ENCODE measurements at places on chromosomes 3 and 15. TPM values are rescaled to one million over a fixed set of nuclear protein-coding genes. Genes with fewer than 3 reads are reported as not detected.

GRCh38 chr3:45964139-45964538 lies 20.9 kb downstream of the CXCR6 start:
- DNase-seq: no peak

GRCh38 chr15:48928877-48929538 lies 34.7 kb downstream of the SHC4 start:
- no peak for DNase-seq

DNA sequence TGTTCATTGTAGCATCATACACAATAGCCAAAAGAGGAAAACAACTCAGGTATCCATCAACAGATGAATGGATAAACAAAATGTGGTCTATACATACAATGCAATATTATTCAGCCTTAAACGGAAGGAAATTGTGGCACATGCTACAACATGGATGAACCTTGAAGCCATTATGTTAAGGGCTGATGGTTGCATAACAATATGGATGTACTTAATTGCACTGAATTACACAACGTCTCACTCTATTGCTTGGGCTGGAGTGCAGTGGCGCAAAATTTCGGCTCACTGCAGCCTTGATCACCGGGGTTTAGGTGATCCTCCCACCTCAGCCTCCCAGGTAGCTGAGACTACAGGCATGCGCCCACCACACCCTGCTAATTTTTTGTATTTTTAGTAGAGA lies 7.0 kb upstream of the TMEM62 start:
- no peak for DNase-seq

The PRR20G gene
- polyA plus RNA-seq: not detected

Data from muscle of arm (tissue), 14 donors.